Hepatocyte (in vitro differentiated cells): ENCODE measurements at places on chromosomes 2 and 18. TPM values are rescaled to one million over a fixed set of nuclear protein-coding genes. Genes with fewer than 3 reads are reported as not detected.

CD8B2 gene
- polyA plus RNA-seq: 0.47 TPM in 1 of 2 replicates, not detected in the other

STK17B gene
- polyA plus RNA-seq: 6.4 and 7.2 TPM in 2 replicates

ACADL gene
- 0.94 and 1.1 TPM in 2 replicates for polyA plus RNA-seq

CROCC2 gene
- 0.04 and 0.13 TPM in 2 replicates for polyA plus RNA-seq

CD207 gene
- 0.29 TPM in 1 of 2 replicates, not detected in the other for polyA plus RNA-seq

HIBCH gene
- 55.9 and 57.0 TPM in 2 replicates for polyA plus RNA-seq

CIB4 gene
- 0.29 TPM in 1 of 2 replicates, not detected in the other for polyA plus RNA-seq

UGT1A6 gene
- 0.64 and 0.77 TPM in 2 replicates for polyA plus RNA-seq

MYCN gene
- 8.9 and 10.8 TPM in 2 replicates for polyA plus RNA-seq

DSG4 gene
- 0.41 TPM in 1 of 2 replicates, not detected in the other for polyA plus RNA-seq

SLC9A4 gene
- polyA plus RNA-seq: 1.0 and 1.6 TPM in 2 replicates

ITGB6 gene
- 20.3 and 21.0 TPM in 2 replicates for polyA plus RNA-seq

MROH2A gene
- not detected in 2 replicates for polyA plus RNA-seq

IL36B gene
- not detected in 2 replicates for polyA plus RNA-seq

GNAL gene
- polyA plus RNA-seq: 2.7 and 4.4 TPM in 2 replicates

PDCL3 gene
- polyA plus RNA-seq: 32.8 and 33.5 TPM in 2 replicates

MMADHC gene
- 134 and 138 TPM in 2 replicates for polyA plus RNA-seq

BUB1 gene
- polyA plus RNA-seq: 5.8 and 6.9 TPM in 2 replicates

DCC gene
- 0.52 and 1.0 TPM in 2 replicates for polyA plus RNA-seq

COL4A4 gene
- polyA plus RNA-seq: 0.47 and 0.79 TPM in 2 replicates

TSGA10 gene
- 5.2 and 5.7 TPM in 2 replicates for polyA plus RNA-seq

COL4A3 gene
- polyA plus RNA-seq: 1.6 TPM in 1 of 2 replicates, not detected in the other

NAT8 gene
- polyA plus RNA-seq: 3.3 TPM in 2 replicates

MEP1B gene
- polyA plus RNA-seq: 0.22 TPM in 1 of 2 replicates, not detected in the other

RAX gene
- polyA plus RNA-seq: not detected in 2 replicates

PTPRN gene
- polyA plus RNA-seq: 9.8 and 9.9 TPM in 2 replicates

SLC4A5 gene
- 0.28 and 1.7 TPM in 2 replicates for polyA plus RNA-seq

GAL3ST2 gene
- polyA plus RNA-seq: not detected in 2 replicates

PHOSPHO2 gene
- 8.5 and 8.7 TPM in 2 replicates for polyA plus RNA-seq

HRH4 gene
- polyA plus RNA-seq: not detected in 2 replicates

OSBPL1A gene
- polyA plus RNA-seq: 24.6 and 26.3 TPM in 2 replicates

SRBD1 gene
- polyA plus RNA-seq: 6.6 and 6.7 TPM in 2 replicates

STARD6 gene
- polyA plus RNA-seq: 0.18 and 0.81 TPM in 2 replicates

C18orf54 gene
- polyA plus RNA-seq: 1.1 and 1.3 TPM in 2 replicates

CRYBA2 gene
- not detected in 2 replicates for polyA plus RNA-seq

WNT10A gene
- 1.9 and 5.7 TPM in 2 replicates for polyA plus RNA-seq

RNF125 gene
- polyA plus RNA-seq: 0.64 and 0.88 TPM in 2 replicates

ASB18 gene
- not detected in 2 replicates for polyA plus RNA-seq

OTOS gene
- polyA plus RNA-seq: 0.34 TPM in 1 of 2 replicates, not detected in the other

SMAD7 gene
- polyA plus RNA-seq: 61.5 and 65.4 TPM in 2 replicates

CHRND gene
- not detected in 2 replicates for polyA plus RNA-seq

BOLL gene
- not detected in 2 replicates for polyA plus RNA-seq

MAT2A gene
- polyA plus RNA-seq: 379 and 465 TPM in 2 replicates

CRYGD gene
- 0.47 and 0.85 TPM in 2 replicates for polyA plus RNA-seq

AQP12B gene
- 0.38 and 0.53 TPM in 2 replicates for polyA plus RNA-seq

CCL20 gene
- 80.0 and 112 TPM in 2 replicates for polyA plus RNA-seq

ALPP gene
- polyA plus RNA-seq: 1.2 and 1.3 TPM in 2 replicates

NEU2 gene
- not detected in 2 replicates for polyA plus RNA-seq

WDR33 gene
- 33.5 and 43.3 TPM in 2 replicates for polyA plus RNA-seq

SERPINB2 gene
- polyA plus RNA-seq: 0.86 and 1.2 TPM in 2 replicates

GCG gene
- polyA plus RNA-seq: 4.4 and 100 TPM in 2 replicates

NGEF gene
- polyA plus RNA-seq: 2.2 and 3.2 TPM in 2 replicates

MARS2 gene
- 3.5 and 6.3 TPM in 2 replicates for polyA plus RNA-seq

TMEFF2 gene
- 0.68 and 1.8 TPM in 2 replicates for polyA plus RNA-seq
